ENCODE measurements at places on chromosomes 12 and 14.

DNA sequence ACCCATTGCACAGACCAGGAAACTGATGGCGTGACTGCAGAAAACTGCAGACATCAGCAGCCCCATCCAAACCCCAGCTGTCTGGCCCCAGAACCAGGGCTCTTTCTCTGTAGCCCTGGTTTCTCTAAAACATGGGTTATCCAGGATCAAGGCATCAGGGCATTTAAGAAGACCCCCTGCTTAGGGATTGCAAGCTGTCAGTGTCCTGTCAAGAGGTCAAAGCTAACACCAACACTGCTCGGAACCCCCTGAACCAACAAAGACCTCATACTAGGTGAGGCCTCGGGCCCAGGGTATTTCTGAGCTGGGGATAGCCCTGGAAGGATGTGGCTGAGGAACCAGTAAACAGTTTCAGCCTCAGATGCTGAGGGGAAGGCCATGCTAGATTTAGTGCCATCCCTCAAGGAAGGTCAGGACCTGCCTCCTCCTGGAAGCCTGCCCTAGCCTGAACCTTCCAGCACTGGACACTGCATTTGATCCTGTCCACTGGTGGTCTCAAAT is 39.2 kb downstream of the BCL11B start:
- DNase-seq: peak; percentile 59

DNA sequence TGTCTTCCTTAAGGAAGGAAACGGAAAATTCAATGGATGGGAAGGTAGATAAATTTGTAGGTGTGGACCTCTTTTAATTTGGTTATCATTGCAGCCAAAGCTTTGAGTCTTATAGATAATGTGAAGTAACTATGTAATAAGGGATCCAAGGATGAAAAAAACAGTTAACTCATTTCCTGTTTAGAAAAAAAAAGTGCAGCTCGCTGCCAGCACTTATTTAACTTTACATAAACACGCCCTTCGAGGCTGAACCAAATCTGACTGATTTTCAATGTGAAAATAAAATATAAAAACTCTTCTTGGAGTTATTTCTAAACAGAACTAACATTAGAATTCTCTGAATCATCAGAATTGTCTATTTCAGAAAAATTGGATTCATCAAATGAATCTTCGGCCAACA is 7.0 kb downstream of the NUBPL start:
- DNase-seq: no peak

DNA sequence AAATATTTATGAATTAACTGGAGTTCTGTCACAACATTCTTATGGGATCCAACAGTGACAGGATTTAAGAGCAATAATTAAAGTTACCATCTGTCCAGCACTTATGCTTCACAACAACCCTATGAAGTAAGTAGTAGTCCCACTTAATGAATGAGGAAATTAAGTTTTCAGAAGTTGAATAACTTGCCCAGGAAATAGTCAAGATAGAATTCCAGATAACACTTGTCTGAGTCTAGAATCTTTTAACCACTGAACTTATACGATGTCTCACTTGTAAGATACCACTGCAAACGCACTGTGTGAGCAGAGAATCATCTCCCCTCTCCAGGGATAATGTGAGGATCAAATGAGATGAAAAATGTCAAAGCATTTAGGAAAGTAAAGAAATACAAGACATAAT is 3.3 kb upstream of the TTC9 start:
- DNase-seq: no peak

GRCh38 chr12:24731596-24731995 is 217.3 kb downstream of the BCAT1 start:
- DNase-seq: no peak

GRCh38 chr14:53954551-53955228 is 1.9 kb downstream of the BMP4 start:
- peak; percentile 27 for DNase-seq

DNA sequence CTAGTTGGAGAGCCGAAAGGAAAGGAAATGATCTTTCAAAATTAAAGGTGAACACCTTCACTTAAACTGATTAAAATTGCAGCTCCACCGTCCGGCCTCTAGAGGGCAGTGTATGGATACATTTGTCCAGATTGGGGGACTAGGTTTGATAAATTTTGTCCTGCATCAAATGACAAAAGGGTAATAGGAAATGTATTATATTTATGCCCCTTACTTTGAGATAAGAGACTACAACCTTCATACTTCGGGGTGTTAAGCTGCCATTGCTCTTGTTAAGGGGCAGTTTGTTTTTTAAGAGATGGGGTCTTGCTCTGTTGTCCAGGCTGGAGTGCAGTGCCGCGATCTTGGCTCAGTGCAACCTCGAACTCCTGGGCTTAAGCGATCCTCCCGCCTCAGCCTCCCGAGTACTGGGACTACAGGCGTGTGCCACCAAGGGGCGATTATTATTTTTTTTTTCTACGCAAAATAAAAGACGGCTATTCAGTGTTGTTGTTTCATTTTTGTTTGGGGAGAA is 818 bp upstream of the SUOX start:
- peak; percentile 69 for DNase-seq

DNA sequence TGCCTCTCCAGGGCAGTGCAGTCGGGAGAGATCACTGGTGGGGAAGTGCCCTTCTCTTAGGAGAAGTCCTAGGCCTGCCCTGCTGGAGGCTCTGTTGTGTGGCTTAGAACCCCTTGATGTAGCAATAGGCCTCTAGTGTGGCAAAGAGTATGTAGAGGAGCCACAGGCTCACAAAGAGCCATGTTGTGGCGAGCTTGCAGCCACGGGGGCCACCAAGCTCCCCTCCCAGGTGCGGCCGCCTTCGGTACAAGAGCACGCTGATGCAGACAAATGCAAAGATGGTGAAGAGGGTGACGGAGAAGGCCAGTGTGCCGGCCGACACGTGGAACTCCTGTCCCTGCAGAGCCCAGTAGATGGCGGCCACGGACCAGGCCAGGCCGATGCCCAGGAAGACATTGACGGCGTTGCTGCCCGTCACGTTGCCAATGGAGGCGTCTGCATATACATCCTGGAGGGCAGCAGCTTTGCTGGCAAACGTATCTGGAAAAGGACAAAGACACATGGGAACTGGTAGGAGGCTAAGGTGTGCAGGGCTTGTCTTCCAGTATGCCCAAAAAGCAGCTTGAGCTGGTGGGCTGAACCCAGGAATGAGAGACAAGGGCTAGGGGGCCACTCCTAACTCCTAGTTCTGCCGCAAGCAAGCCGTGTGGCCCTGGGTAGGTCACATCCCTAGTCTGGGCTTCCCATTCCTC is 142.8 kb downstream of the SLC8A3 start:
- no peak for DNase-seq

DNA sequence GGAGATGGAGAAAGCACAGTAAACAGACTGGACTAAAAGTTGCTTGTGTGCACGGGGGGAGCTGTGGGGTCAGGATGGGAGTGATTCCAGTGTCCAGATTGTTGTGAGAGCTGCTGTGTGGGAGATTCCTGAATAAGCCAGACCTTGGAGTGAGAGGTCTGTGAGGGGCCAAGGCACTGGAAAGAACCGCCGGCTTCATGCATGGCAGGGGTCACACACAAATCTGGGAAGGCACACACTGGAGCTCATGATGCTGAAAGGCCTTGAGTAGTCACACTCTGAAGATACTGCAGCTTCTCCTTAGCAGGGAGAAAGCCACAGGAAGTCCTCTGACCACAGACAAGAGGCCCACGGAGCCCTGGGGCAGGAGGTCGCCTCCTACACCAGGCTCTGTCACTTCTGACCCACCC is 23.1 kb downstream of the ADCY6 start:
- peak; percentile 49 for DNase-seq

DNA sequence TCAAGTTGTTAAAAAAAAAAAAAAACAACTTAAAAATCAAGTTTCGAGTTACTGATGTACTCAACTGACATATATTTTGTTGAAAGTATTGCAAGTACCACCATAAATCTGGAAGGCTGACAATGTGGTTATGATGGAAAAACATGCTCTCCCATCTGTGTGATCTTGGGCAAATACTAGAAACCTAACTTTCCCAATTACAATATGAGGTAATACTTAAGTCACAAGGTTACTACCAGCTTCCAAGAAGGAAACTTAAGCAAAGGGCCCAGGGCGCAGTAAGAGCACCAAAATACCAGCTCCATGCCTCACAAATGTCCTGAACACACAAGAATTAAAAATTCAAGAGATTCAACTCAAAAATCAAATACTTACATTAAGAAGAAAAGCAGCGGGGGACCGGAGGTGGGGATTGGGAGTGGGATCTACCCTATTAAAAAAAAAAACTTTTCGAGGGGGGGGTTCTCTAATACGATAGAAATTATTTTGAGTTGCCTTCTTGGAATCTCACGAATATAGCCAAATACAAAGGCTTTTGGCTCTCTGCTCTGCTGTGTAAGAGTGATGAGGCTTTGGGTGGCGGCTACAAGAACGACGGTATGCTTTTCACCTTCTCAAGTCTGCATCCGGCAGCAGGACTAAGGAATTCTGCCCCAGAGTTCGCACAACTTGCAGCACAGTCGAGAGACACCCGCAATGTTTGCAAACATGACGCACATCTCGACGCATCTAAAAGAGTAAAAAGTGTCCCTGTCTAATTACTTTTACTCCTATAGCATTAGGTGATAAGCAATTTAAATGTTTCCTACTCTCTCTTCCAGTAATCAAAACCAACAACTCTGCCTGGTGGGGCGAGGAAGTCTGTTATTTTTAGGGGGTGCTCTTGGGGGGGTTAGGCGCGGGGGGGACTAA is 1.1 kb downstream of the SAV1 start:
- DNase-seq: peak; percentile 16

- DNase-seq: no peak
Observed at GRCh38 chr12:19082365-19082911, 47.1 kb upstream of the PLEKHA5 start.

GRCh38 chr12:580813-581212 is 82.4 kb downstream of the NINJ2 start:
- no peak for DNase-seq

GRCh38 chr12:122058549-122059149 is 19.9 kb upstream of the MLXIP start:
- DNase-seq: no peak

GRCh38 chr14:66998013-66998412 is 191.2 kb upstream of the GARIN2 start:
- DNase-seq: peak; percentile 44

DNA sequence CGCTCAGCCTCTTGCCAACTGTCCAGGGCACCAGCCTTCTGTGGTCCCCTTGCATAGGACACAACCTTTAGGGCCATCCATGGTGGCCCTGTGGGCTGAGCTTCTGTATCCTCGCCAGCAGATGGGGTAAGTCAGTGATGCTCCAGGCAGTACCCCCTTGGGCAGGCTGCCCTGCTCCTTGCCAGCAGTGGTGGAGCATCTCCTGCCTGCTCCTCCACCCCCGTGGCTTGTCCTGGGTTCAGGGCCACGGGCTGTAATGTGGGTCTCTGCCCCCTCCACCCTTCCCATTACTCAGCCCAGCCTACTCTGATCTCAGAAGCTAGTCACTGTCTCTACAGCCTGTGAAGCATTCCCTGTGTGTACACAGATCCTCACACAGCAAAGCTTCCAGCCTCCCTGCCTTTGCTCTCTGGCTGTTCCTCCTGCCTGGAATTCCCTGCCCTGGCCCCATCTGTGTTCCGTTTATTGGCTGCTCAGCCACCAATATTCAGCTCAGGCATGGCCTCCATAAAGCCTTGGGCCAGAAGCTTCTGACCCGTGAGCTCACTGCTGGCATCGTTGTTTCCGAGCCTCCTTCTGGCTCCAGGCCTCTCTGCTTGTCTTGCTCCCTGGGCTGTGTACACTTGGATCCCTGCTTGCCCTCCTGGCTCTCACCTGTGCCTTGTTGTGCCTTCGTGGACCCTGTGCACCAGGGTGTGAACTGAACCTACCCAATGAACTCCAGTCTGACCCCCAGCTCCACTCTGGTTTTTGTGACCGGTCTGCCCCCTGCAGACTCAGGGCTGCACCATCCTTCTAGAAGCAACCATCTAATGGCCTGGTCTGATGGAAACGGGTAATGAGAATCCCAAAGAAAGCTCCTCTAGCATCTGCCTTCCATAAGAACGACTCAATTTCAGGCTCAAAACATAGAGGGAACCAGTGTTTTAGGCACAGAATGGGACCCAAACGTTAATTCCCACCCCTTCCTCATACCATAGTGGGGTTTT is 177.0 kb upstream of the PRMT8 start:
- DNase-seq: peak; percentile 22

DNA sequence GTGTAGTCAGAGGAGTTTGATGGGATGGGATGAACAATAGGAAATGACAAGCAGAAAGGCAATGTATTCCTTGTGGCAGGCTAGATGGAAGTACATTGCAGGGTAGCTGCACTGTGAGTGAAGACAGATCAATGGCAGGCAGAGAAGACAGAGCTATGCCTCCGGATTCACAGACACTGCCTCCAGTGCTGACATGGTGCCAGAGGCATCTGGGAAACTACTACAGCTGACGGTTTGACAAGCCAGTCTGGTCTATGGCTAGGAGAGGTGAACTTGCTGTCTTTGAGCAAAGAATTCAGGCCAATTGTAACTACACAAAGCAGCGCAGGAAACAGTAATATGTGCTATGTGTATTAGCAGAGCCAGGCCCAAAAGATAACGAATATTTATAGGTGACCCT is 193.5 kb downstream of the DIO2 start:
- DNase-seq: no peak

DNA sequence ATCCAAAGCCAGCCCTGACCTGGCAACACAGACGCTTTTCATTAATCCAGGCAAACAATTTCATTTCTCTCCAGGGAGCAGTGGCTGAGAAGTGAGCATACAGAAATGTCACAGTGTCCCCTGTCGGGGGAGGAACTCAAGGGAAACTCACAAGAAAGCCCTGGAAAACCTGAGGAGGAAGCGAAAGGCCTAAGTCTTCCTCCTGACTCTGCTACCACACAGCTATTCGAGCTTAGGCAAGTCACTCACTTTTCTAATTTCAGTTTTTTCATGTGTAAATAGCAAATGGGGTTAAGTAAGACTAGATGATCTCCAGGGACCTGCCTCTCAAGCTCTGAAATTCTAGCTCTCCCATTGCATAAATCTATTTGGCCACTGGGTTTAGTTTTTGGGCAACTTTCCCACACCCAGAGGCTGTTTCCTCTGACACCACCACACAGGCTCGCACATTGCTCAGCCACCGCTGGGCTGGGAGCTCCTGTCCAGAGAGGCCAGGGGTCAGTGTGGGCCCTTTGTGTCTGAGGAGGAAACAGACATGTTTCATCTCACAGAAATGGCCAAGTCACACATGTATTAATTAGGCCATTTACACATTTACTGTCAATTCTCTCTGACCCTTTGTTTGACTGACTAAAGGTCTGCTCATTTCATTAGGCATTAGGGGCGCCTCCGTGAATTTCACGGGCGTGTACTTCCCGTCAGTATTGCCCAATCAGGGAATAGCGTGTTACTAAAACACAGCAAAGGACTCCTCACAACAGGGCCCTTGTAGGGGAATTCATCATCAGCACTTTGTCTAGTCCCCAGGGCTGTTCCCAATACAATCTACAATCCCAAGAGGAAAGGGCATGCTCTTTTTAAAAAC is 9.8 kb upstream of the PNMA1 start:
- DNase-seq: no peak

DNA sequence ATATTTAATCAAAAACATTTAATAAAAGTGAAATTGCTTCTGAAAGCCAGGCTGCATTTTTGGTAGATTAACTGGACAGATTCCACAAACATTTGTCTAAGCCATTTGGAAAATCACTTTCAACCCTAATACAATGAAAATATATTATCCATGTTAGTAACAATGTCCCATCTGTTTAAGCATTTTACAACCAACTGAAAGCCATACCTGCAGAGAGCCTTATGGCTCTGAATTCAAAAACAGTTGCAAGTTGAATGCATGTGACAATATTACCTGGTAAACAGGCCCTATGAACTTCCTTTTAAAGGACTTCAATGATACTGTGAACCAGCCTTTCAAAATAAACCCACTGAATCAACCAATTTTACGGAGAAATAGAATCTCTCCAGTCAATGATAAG is 468.1 kb downstream of the BTG1 start:
- DNase-seq: no peak

All from activated T-cell treated with anti-CD3 and anti-CD28 coated beads, Interleukin-2, amount 50 U/mL, for 72 hours (primary cell).